Activated CD4-positive, alpha-beta T cell treated with anti-CD3 and anti-CD28 coated beads, Interleukin-2, amount 50 U/mL, for 4 hours (primary cell): ENCODE measurements at places on chromosomes 5 and 9.

DNA sequence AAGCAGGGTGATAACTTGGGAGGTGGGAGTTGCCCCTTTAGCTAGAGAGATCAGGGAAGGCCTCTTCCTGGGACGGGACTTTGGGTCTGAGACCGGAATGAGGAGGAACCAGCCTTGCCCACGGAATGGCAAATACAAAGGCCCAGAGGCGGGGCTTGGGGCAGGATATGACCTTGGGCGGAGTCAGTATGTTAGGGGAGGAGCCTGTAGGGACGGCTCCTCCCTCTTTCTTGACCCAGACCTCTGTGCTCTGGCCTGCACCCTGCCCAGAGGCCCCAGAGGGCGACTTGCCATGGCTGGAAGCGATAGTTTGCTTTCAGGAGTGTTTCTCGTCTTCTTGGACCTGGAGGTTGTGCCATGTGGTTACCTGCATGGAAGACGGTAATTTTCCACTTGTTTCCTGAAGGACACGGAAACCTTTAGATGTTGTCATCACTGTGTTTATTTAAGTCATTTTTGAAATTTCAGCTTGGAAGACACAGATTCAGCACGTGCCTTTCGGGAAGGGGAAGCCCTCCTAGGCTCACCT, 85.6 kb downstream of the DAB2IP start:
- no peak for DNase-seq

DNA sequence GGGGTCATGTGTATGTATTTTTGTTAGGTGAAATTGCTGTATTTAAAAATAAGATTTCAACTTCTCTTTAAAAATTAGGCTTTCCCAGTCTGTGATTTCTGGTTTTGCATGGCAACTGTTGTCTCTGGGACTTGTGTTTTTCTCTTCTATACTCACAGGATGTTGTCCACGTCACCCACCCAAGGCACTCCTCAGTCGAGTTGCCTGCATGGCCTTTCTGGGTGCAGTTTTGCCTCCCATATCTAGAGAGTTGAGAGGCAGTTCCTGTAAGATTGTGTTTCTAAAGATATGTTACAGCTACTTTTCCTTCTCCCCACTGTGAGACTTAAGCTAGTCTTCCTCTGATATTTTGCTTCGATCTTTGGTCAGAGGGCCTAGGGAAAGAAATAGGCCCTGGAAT, 2.3 kb upstream of the ASPN start:
- DNase-seq, result no peak

DNA sequence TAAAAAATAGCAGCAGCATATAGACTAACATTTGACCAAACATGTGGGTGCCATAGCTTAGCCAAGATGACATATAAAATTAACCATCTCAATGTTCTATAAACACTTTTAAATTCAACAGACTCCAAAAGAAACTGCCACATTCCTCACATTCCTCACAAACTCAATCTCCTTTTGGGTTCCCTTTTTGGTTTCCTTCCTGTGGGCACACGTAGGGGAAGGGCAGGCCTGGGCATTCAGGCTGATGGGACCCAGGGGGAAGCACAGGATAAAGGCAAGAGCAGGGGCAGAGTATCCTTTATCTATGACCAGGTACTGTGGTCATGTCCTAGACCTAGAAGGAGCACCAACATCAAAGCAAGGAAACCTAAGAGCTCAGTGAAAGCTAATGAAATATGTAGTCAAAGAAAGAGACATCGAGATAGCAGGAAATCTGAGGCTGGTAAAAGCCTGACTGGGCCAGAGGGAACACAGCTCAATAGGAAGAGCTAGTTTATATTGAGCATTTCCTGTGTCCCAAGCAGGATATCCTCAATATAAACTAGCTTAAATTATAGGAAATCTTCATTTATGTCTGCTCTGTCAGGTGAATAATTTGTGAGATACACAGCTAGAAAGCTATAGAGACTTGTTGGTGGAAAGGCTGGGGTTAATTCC, 13.6 kb upstream of the ERAP1 start:
- no peak for DNase-seq

DNA sequence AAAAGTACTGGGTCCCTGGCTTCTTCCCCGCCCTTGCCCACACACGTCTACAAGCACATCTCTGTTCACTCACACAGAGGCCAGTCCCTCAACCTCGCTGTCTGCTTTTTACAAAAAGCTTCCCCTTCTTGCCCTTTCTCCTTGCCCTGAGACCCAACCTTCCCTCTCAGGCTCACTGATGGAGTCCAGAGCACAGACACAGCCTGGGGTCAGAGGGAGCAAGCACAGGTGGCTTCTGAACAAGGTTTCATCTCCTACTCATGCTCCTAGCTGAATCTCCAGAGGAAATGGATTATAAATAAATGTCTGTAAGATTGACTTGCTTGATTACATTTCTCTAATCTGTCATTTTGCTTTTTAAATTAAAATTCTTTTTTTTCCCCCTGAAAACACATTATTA, 101.8 kb downstream of the ICE1 start:
- DNase-seq, result no peak

DNA sequence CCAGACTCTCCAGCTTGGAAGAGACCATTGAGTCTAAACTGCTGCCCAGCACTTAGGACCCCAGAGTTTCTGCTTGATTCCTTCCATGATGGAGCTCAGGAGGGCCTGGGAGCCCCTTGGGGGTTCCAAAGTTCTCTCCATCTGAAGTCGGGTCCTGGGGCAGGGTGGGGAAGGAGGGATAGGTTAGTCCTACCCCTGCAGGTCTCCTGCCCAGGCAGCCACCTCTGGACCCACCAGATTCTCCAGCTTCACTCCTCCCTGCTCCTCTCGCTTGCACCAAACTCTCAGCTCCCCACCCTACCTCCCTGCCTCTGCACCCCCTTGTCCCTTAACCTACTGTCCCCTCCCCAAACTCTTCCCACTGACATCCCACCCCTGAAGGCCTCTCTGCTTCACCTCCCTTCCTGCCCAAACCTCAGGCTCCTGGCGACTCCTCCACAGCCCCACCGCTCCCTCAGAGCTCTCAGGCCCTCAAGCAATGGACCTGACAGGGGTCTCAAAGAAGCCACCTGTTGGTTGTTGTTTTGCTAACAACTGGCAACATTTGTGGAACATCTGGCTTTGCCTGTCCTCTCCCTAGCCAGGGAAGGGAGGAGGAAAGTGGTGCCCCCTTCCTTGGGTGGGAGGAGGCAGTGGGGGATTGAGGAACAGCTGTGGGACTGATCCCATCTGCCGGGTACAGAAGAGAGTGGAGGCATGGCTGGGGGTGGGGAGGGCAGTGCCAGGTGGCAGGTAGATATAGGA, 137.5 kb downstream of the RGS3 start:
- no peak for DNase-seq

GRCh38 chr5:172361566-172362238, 78.1 kb upstream of the UBTD2 start:
- no peak for DNase-seq

- no peak for DNase-seq
Observed at GRCh38 chr5:61623401-61624069, 291.5 kb downstream of the ZSWIM6 start.

DNA sequence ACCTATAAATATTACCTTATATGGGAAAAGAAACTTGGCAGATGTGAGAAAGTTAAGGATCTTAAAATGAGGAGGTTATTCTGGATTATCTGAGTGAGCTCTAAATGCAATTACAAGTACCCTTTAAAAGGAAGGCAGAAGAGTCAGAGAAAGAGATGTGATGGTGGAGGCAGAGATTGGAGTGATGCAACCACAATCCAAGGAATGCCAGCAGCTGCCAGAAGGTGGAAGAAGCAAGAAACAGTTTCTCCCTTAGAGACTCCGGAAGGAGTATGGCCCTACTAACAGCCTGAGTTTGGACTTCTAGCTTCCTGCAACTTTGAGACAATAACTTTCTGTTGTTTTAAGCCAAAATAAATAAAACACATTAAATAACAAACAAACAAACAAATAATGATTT, 108.7 kb upstream of the PRLR start:
- no peak for DNase-seq

DNA sequence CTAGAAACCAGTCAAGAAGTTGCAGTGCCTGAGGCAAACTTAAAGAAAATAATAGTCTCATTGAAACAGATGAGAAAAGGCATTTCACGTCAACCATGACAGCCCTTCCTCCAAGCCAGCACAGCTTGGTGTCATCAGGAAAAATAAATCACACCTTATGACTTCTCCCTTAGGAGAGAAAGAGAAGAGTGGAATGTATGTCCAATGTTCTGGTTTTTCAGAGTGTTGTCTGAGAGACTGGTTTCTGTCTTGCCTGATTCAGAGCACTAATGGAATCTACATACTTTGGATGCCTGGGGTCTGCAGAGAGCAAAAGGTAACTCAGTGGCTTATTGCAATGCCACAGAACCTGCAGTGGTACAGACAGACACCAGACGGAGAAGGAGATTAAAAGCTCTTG, 105.5 kb upstream of the PDE4D start:
- no peak for DNase-seq

DNA sequence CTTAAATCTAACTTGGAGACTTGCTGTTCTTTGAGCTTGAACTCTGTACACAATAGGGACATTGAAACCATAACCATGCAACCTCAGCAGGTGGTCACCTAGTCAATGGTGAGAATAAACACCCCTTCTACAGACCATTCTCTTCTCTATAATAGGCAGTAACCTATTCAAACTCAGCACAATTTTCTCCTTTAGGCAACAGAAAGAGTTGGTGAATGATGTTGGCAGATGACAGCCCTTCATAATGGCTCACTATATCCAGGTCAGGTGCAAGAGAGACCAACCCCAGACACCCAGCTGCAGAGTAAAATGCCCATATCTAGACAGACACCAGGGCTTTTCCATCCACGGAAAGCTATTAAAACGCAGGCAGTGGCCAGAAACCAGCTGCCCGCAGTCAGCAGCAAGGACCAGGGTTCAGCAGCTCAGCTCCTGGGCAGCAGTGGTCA, 106.7 kb downstream of the SERINC5 start:
- no peak for DNase-seq

DNA sequence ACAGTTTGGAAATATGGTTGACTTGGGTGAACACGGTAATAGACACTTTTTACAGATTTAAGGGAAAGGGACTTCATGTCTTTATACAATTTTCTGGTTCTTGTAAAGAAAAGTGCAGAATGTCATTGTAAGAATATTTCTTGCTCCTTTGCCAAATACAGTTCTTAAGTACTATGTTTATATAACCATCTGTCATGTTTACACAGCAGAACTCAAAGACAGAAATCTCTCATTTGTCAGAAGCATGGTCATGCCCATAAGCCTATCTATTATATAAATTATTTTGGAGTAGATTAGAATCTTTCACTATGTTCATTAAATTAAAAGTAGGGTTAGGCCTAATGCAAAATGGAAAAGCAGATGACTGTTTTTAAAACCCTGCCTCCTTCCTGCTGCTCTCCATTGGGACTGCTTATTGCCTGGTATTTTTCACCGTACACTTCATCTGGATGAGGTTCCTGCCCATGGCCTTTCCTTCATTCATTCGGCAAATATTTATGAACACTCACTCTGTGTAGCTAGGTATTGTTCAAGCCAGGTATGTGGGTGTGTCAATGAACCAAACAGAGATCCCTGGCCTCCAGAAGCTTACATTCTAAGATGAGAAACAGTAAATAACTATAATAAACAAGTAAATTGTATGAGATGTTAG, 558.1 kb downstream of the NR2F1-AS1 start:
- DNase-seq, result no peak

- DNase-seq, result no peak
Observed at GRCh38 chr5:28734396-28734795, 1696.0 kb upstream of the CDH9 start.

DNA sequence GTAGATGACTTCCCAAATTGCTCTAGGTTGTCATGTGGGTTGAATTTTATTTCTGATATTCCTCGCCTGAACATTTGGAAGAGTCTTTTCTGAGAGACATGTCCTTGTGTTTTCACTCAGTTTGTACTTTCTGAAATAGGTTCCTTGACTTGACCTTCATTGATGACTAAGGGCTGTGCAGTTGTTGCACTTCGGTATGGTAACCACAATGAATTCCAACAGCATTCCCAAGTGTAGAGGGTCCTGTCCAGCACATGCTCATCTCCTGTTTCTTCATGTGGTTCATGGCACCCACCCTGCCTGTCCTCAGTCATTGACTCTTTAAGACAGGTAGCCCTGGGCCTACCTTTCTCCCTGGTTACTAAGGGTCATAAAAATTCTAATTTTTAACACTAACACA, 527.8 kb downstream of the MTRR start:
- no peak for DNase-seq

DNA sequence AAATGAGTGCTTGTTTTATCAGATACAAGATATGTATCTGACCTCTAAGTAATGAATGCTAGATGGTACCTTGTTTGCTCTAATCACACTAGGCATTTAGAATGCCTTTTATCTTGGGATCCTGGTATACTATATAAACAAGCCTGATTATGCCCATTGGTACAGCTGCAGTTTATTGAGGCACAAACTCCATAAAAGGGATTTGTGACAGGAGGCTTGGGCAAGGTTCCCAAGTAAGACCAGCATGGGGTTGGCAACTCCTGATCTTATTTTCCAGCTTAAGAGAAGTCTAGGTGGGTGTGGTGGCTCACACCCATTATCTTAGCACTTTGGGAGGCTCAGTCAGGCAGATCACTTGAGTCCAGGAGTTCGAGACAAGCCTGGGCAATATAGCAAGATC, 93.9 kb upstream of the DMRT1 start:
- no peak for DNase-seq

GRCh38 chr5:82349652-82350051, 71.5 kb upstream of the RPS23 start:
- peak; percentile 18 for DNase-seq

GRCh38 chr5:23139338-23140171, 286.4 kb upstream of the CDH12 start:
- no peak for DNase-seq
